ENCODE measurements at places on chromosomes 7 and 10.

DNA sequence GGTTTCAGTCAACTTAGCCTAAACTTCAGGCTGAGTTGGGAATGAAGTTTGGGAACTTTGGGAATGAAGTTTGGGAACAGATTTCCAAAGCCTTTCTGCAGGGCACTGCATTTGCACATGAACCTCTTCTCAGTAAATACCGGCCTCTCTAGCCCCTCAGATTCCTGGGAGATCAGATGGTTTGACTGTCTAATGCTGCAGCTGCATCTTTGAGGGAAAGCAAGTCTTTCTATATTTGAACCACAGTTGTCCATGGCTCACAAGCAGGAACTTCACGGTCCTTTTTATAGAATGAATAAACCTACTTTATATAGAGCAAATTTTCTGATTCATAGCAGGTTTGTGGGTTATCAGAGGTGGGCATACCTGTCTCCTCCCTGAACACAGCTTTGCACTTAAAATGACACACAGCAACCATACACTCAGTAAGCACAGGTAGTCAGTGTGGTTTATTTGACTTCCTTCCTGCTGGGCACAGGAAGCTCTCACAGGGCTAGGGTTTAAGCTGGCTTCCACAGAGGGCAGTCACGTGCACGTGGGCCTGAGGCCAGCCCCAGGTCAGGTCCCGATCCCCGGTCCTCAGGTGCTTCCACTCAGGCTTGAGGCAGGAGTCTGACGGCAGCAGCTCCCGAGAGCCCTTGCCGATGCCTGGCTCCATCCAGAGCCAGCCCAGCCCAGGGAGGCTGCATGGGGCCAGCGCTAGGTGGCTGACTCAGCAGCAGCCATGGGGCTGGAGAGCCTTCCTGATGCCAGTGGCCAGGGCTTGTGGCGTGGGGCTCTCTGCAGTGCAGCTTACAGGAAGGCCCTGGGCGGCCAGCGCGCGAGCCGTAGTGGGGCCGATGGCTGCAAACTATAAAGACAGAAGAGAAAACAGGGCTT is 12.8 kb upstream of the MMP21 start:
- peak; percentile 39 for DNase-seq

DNA sequence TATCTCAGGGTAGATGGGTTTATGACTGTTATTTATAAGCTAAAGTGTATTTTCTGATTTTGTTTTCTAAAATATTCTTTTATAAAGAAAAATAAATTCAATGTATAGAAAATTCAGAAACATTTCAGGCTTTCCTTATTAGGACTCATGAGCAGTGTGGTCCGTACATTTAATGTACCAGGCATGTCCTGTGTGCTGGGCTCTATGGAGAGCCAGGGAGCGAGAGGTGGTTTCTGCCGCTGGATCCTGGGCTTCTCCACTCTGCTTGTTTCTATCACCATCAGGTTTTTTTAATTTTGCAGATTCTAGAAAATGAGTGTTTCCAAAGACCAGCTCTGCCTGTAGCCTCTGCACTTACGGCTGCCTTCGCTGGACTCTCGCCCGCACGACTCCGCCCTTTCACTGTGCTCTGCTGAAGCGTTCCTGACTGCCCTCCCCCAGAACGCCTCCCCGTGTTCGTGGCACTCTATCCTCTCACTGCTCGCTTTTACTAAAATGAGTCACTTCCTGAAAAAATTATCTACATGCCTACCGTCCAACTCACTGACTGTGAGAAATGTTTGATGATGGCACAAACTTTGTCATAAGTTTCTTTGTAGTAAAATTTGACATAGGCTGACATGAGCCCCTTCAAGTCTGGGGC is 188.5 kb downstream of the ZMYND11 start:
- DNase-seq, result no peak

- no peak for DNase-seq
These were observed 34.5 kb downstream of the EBF3 start for GRCh38 chr10:129929343-129930292.

DNA sequence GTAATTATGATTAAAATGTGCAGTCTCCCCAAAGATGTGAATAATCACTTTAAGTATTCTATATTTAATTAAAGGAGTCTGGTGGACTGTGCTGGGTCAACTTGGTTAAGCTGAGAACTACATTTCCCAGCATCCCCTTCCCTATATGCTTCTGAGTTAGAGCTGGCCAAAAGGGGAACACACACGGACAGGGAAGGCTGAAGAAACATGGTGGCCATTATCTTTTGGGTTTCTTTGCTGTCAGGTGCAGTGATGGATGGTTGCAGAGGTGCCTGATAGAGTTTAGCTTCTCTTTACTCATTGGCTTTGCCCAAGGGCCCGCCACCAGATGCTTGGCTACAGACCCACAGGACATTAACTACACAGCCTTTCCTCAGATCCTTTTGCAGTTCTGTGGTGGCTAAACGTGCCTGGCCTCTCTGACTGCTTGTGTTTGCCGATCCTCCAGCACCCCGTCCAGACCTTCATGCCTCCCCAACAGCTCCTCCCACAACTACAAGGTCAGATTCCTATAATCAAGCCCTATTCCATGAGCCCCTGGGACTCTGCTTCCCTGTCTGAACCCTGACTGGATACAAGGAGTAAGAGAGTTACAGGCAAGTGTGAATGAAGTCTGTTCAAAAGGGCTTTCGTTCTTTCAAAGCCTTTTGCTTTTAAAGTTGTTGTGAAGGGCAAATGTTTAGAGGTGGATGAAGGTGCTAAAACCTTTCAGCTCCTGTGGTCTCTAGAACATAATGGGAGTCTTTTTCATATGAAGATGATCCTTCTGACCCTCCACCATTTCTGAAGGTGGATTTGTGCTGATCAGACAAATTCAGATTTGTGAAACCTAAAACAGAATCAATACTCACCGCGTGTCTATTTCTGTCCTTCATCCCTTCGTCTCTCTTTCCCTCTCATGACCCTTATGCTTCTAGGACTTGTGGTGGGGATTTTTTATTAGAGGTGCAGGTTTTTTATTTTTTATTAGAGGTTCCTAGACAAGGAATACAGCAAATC is 21.5 kb downstream of the BUB3 start:
- DNase-seq, result no peak

DNA sequence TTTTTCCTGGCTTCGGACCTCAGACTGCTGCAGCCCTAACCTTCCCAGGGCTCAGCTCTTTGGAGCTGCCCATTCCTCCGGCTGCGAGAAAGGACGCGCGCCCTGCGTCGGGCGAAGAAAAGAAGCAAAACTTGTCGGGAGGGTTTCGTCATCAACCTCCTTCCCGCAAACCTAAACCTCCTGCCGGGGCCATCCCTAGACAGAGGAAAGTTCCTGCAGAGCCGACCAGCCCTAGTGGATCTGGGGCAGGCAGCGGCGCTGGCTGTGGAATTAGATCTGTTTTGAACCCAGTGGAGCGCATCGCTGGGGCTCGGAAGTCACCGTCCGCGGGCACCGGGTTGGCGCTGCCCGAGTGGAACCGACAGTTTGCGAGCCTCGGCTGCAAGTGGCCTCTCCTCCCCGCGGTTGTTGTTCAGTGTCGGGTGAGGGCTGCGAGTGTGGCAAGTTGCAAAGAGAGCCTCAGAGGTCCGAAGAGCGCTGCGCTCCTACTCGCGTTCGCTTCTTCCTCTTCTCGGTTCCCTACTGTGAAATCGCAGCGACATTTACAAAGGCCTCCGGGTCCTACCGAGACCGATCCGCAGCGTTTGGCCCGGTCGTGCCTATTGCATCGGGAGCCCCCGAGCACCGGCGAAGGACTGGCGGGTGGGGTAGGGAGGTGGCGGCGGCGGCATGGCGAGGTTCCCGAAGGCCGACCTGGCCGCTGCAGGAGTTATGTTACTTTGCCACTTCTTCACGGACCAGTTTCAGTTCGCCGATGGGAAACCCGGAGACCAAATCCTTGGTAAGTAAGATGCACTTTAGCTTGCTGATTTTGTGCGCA is at the start of gene PLXDC2:
PLXDC2 (plus strand) TSS at position 22 of the 820 bp plus-strand sequence.
- DNase-seq, result peak; percentile 75

DNA sequence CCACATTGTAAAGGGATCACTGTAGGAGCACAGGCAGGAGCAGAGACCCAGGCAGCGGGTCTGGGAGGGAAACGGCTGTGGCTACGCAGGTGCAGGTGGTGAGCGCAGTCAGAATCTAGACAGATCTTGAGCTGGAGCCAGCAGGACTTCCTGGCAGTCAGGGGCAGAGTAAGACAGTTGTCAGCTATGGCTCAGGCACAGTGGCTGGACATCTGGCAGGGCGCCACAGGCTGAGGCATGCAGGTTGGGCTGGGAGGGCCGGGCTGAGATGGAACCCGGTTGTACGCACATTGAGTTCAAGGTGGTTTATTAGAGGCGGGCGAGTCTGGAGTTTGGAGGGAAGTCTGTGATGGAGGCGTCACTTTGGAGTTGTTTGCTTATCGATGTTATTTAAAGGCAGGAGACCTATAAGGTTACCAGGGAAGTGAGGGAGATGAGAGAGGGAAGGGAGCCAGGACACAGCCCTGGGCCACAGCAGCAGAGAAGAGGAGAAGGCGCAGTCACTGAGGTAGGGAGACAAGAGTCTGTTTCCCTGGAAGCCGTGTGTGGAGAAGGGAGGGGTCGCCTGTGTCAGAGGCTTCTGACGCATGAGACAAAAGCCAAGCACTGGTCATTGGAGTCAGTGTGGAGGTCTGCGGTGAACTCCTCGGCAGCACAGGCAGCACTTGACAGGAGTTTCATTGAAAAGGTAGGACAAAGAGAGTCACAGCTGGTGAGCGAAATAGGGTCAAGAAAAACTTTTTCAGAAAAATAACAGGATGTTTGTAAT is 73.8 kb downstream of the LANCL2 start:
- no peak for DNase-seq

DNA sequence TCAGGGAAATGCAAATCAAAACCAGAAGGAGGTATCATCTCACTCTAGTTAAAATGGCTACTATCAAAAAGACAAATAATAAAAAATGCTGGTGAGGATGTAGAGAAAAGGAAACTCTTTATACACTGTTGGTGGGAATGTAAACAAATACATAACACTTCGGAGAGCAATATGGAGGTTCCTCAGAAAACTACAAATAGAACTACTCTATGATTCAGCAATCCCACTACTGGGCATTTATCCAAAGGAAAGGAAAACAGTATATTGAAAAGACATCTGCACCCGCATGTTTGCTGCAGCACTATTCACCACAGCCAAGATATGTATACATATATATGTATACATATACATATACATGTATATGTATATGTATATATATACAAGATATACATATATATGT is 94.2 kb downstream of the C10orf90 start:
- no peak for DNase-seq

DNA sequence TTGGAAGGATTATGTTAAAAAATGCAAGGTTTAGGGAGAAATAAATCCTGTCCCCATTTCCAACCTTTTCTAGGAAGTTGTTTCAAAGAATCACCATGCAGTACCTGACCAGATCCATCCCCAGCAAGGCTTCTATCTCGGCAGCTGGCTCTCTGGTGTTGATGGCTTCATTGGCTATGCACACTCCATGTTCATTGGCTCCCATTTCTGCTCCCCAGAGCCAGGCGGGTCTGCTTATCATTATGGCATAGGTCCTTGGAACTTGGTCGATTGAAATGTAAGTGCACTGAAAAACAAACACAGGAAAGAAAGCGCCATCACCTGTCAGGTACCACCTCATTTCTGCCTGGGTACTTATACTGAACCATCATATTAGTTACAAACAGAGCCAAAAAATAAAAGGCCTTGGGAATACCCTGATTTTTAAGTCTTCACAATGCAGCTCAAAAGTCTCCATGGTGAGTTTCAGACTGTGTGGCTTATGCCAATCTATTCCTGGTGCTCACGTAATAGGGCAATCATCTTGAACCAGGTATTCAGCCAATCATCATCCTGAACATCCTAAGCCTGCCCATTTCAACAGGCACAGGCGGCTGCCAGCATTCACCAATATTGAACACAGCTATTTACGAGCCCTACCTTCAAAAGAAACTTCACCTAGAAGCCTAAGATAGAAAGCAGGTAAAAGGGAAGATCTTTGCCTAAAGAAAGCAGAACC is 34.4 kb downstream of the SCRN1 start:
- DNase-seq, result no peak

GRCh38 chr7:8386926-8387550 is 46.4 kb upstream of the NXPH1 start:
- no peak for DNase-seq

DNA sequence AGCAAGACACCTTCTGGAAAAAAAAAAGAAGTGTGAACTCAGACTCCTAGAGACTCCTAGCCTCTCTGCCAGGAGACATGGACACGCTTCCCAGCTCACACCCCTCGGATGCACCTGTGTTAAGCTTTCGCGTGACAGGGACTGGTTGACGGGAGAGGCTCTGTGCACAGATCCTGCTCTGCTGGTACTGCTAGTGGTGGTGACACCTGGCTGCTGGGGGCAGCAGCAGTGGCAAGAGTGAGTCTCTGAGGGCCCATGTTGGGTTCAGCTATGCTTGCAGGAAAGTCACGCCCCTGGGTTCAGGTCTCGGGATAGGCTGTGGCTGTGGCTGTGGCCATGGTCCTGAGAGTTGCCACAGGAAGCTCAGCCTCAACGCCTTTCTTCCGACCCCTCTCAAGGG is 81.1 kb downstream of the XRCC2 start:
- no peak for DNase-seq

GRCh38 chr10:7277867-7278266 is 133.0 kb downstream of the SFMBT2 start:
- DNase-seq, result no peak

GRCh38 chr10:117074621-117075020 is 63.4 kb downstream of the VAX1 start:
- no peak for DNase-seq

DNA sequence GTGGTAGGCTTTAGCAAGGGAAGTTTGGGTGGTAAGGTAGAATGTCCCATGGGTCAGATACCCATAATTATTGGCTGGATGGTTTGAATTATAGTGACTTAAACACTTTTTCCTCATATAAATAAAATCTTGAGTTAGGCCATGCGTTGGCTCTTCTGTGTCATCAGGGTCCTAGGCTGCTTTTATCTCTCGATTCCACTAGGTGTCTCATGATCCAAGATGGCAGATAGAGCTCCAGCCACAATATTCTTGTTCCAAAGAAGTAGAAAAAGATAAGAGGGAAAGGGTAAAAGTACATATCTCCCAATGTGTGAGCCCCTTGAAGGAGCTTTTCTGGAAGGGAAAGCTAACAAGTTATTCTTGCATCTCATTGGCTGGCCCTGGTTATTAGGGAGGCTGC is 144.7 kb downstream of the GRK5 start:
- DNase-seq, result no peak

Measured in ecto neural progenitor cell (in vitro differentiated cells).